ENCODE measurements at places on chromosomes 6 and 20. TPM values are rescaled to one million over a fixed set of nuclear protein-coding genes. Genes with fewer than 3 reads are reported as not detected.

Gene OR2H1
- not detected for total RNA-seq

Gene WFDC5
- not detected for total RNA-seq

Gene SPATS1
- total RNA-seq, result not detected

GRCh38 chr6:119277052-119277451, 72.5 kb downstream of the MAN1A1 start:
- H3K4me3 ChIP-seq, result no peak overlapping the region
- H3K36me3 ChIP-seq, result peaks cover 24% of the 10 kb centered on the region
- H3K27me3 ChIP-seq, result no peaks in the 10 kb centered on the region
- DNase-seq, result no peak
- no peaks in the 10 kb centered on the region for H3K4me1 ChIP-seq

- no peaks in the 10 kb centered on the region for H3K4me1 ChIP-seq
- no peak for DNase-seq
- no peaks in the 10 kb centered on the region for H3K36me3 ChIP-seq
- H3K4me3 ChIP-seq, result no peak overlapping the region
These were observed 373.8 kb upstream of the JAG1 start for GRCh38 chr20:11047559-11047958.

Data from endodermal cell (in vitro differentiated cells).